H54 (cell line): ENCODE measurements at places on chromosomes 5 and 9.

DNA sequence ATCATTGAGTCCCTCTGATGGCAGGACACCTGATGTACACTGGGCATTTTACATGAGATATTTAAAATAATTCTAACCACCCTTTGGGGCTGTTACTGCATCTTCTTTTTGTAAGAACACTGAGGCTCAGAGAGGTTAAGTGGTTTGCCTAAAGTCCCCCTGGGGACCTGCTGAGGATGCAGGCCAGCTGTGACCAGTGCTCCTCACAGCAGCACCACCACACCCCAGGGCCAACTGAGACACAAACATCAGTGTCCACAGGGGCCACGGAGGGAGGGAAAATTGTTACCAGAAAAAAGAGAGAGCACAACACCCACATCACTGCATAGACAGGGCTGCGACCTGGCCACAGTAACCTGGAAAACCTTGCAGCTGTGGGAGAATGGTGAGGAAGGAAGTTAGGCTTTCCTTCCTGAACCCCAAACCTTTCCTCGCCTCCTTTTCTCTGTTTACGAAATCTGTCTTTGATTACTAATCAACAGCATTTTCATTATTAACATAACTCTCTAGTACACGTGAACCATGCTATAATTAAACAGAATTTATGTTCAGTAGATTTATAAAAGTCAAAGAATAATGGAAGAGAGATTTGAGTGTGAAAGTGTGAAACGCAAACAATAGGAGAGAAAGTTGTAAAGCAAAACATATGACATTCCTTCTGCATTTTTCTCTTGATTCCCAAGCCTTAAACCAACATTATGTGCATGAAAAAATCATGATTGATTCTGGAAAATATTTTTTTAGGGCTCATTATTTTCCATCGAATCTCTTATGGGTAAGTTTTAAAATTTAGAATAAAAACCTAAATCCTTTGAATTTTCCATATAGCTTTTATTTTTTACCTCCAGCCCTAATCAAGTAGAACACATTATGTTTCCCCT lies 228.1 kb upstream of the DAPK1 start:
- no peak for DNase-seq

DNA sequence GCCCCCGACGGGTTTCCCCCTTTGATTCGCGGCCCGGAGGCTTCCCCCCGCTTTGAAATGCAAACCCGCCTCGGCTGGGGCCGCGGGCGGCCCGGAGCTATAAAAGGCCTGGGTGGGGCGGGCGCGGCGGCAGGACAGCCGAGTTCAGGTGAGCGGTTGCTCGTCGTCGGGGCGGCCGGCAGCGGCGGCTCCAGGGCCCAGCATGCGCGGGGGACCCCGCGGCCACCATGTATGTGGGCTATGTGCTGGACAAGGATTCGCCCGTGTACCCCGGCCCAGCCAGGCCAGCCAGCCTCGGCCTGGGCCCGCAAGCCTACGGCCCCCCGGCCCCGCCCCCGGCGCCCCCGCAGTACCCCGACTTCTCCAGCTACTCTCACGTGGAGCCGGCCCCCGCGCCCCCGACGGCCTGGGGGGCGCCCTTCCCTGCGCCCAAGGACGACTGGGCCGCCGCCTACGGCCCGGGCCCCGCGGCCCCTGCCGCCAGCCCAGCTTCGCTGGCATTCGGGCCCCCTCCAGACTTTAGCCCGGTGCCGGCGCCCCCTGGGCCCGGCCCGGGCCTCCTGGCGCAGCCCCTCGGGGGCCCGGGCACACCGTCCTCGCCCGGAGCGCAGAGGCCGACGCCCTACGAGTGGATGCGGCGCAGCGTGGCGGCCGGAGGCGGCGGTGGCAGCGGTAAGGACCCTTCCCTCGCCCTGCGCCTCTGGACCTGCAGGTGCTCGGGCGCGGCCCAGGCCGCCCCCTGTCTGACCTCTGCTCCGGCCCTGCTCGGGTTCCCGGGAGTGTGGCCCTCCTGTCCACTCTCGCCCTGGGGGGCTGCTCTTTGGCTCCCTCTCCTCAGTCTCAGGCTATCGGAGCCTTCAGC lies at the start of gene CDX1:
TSS of gene CDX1 (plus strand) at position 129 of the 862 bp plus-strand sequence. CDS start at position 228, 99 bp downstream.
- DNase-seq, result no peak

DNA sequence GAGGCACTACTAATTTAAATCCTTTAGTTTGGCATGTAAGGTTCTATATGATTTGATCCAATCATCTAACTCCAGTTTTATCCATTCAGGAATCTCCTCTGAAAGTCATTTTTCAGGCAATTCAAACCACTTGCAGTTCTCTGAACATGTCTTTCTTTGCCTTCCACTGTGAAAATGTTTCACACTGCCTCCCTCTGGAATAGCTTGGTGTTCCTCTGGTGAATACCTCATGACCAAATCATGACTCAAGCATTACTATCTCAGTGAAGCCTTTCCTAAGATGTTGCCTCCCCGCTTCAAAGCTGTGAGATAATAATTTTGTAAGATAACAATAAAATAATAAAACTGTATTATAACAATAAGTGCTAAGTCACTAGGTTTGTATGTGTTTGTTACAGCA lies 981.1 kb downstream of the DTWD2 start:
- no peak for DNase-seq

- no peak for DNase-seq
Measured at GRCh38 chr9:131594906-131595665, 49.8 kb downstream of the PRRT1B start.

DNA sequence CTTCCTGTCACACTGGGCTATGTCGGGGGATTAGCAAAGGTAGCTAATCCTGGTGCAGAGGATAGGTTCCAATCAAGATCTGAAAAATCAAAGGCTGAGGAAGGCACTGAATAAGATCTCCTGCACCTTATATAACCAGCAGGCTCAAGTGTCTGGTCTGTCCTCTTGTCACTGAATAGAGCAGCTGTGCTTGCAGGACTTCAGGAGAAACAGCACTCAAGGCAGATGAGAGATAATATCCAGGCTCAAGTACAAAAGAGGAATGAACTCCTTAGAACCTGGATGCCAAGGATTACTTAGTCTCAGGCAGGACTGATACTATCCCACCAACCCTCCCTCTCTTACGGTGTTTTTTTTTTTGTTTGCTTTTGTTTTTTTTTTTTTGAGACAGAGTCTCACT lies 108.8 kb upstream of the LRRTM2 start:
- DNase-seq, result no peak
